ENCODE measurements at places on chromosomes 4 and X.

DNA sequence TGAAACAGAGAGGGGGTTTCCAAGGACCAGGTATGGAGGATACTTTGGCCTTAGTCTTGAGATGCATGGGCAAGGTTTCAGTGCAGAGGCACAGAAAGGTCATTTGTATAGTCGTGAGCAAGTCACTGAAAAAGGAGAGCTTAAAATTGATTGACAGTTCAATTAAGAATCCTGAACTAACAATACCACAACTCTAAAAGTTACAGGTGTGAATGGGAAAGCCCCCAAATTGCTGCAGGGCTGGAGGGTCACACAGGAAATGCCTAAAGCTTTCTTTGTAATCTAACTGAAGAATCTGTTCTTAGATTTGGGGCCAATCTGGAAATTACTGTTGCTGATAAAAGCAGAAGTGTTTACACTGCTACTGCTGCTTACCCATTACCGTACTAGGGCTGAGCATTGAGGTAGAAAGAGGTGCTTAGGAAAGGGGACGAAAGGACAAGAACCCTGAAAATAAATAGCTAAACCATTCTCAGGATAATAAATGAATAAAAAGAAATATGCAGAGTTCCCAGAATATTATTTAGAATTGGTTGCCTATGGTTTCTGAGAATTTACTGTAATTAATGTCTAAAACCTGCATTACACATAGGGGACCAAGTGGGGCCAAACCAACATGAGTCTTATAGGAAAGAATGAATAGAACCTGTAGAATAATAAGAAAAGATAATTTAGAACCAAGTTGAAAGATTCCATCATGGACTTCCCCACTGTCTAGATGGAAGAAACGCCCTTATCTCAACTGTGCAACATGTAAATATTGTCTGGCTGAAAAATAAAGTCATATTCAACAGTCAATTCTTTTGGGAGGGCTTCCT, 91.9 kb upstream of the PPP1R2C start:
- DNase-seq = no peak

DNA sequence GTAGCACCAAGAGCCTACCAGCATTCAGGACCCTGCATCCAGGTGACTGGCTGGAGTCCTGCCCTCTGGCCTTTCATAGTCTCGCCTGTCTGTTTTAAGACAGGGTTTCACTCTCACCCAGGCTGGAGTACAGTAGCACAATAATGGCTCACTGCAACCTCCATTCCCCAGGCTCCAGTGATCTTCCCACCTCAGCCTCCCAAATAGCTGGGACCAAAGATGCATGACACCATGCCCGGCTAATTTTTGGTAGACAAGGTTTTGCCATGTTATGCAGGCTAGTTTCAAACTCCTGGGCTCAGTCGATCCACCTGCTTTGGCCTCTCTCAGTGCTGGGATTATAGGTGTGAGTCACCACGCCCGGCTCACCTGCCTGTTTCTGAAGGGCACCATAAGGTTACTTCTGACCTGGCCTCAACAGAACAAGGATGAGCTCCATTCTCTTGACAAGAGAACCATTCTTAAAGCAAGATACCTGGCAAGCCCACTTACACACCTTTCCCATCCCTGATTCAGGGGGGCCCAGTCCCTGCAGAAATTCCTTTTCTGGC, 6.7 kb downstream of the RPS4X start:
- no peak for DNase-seq

DNA sequence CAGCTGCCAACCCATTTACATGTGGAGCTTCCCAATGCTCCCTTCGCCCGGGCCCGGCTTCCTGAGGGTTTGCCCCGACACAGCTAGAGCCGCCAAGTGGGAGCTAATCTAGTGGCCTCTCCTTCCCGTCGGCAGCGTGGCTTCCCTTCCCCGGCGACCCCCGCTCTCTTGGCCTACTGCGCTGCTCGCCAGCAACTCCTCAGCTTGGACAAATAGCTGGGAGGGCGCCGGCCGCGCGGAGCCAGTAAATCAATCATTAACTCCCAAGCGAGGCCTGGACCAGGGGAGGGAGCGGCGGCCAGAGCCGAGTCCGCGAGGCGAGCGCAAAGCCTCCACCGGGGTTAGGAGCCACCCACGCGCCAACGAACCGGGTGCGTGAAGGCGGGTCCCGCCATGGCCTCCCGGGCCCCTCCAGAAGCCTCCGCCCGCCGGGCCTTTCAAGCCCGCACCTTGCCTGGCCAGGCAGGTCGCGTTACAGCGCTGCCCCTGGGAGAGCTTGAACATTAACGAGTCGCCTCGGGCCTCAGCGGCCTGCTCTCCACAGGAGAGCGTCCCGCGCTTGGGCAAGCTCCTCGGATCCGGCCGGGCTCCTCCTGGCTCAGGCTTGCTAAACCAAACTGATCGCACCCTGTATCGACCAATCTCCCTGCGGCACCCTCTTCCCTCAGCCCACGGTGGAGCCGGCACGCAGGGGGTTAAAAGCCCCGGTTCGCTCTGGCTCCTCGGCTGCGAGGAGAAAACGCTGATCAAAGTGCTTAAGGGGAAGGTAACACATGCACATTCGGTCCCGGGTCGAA, 10.6 kb upstream of the BCOR start:
- no peak for DNase-seq

DNA sequence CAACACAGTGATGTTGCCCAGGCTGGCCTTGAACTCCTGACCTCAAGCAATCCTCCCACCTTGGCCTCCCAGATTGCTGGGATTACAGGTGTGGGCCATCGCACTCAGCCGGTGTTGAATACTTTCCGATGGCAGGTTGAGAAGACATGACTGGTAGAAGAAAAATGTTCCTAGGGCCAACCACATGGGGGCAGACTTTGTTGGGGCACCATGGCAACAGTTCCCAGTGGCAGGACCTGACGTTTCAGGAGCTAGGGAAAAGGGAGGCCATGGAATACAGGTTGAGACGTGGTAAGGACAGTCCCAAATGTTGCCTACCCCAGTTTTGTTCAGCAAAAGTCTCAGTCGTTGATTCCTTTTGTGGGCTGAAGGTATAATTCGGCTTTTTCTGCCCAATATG, 134.6 kb downstream of the ASMT start:
- no peak for DNase-seq

DNA sequence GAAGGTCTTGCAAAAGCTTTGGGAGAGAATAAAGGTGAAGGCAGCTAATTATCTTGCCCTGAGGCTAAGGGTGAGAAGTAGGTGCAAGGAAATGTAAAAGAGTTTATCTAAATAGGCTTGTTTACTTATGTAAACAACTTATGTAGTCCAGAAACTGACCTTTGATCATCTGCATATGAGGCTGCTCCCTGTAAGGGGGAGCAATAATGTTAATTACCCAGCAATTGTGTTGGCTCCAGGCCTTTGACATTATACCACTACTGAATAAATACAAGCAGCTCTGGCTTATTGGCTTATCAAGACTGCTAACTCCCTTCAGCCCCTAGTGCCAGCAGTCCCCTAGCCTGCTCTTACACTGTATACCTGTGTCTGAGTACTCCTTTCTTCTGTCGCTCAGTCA, 303.7 kb upstream of the GNPDA2 start:
- DNase-seq = no peak

GRCh38 chr4:126081336-126081735, 766.6 kb downstream of the FAT4 start:
- no peak for DNase-seq

DNA sequence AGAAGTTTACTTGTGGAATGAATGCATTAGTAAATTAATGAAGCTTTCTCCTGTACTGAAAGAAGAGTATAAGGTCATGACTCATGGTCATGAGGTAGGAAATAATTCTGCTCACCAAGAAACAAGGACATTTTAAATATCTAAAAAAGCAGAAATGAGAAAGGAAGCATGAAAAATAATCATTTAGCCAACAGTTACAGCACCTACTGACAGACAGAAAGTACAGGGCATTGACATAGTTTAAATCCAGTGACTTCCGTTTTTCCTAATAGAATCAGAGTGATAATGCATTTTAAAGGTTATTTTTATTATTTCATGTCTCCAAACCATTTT, 30.5 kb upstream of the ACSL1 start:
- no peak for DNase-seq

GRCh38 chrX:17355976-17356375, 19.0 kb upstream of the NHS start:
- DNase-seq = no peak

DNA sequence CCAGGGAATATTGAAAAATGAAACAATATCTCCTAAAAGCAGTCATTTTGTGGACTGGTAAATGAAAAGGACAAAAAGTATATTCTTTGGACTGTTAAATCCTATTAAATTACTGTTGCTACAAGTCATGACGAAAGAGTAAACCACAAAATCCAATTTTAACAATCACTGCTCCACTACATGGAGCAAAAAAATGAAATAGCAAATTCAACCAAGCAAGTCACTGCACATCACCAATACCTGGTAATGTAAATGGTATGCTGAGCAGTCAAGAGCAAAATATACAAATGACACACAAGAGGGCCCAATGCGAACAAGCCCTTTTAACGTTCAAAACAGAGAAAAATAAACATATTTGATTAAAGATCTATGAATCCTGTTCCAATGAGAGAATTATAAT, 126.2 kb downstream of the KLHL13 start:
- DNase-seq = no peak

DNA sequence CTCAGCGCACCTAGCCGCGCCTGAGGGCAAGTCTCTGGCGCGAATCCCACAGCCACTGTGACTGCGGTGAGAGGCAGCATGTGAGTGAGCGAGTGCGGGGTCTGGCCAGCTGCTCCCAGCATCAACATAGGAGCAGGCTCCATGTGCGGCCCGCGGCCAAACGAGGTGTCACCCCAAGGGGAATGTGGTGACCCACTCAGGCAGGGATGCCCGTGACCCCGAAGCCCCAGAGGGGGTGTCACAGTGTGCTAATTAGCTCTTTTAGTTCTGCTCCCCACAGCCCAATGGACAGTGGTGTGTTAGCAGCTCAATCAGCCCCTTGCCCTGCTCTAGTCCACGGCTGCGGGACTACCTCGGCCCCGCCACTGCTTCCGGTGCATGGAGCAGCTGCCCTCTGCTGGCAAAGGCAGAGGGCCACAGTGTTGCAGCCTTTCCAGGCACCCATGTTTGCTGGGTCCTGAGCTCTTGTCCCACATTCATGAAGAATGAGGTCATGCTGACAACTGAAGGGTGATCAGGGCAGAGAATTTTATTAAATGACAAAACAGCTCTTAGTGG, 61.4 kb downstream of the AGA start:
- DNase-seq = no peak

DNA sequence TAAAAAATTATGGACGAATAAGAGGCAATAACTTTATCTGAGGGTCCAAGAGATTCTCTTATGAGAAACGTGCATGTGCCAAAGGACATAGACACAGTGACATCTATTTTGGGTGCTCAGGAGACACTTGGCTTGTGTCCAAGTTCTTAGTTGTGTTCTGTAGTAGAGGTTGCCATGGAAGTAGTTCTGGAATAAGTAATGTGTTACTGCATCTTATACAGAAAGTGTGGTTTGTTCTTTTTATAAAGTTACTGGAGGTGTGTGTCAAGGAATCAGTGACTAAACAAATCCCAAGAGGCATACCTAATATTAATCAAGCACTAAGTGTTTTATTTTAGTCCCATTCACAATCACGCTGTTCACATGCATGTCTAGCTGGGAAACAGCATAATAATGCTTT, 305.7 kb downstream of the ARHGAP24 start:
- no peak for DNase-seq

DNA sequence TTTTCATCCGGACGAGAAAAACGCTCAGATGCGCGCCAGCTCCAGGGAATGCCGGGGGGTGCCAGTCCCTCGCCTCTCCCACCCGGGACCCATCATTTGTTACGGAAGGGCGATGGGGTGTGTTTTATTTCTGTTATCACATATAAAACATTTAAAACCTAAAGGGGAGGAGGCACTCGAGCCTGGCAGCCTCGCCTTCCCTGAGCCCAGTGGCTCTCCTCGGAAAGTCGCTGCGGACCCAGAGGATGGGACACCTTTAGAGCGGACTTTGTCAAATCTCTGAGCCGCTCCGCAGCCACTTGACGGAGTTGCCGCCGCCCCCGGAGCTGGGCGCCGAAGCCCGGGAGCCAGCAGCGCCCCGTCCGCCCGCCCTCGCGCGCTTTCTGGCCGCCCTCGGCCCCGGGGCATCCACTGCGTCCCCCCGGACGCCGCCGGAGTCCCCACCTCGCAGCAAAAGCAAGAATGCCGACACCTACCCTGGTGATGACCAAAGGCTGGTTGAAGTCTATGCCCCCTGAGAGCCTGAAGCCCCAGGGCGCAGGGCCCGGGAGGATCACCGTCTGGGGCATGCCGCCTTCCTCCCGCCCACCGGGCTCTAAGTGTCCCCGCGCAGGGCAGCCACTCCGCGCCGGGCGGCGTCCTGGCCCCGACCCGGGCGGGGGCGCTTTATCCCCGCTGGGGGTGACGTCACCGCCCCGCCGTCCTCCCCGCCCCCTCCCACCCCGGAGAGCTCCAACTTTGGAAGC, at the start of gene PDLIM3:
Gene PDLIM3, minus strand, starts transcription at position 642 of the 746 bp plus-strand sequence. Its CDS starts 73 bp downstream, at position 569.
- no peak for DNase-seq

- no peak for DNase-seq
These were observed 3.5 kb downstream of the CCDC22 start for GRCh38 chrX:49238735-49239134.

DNA sequence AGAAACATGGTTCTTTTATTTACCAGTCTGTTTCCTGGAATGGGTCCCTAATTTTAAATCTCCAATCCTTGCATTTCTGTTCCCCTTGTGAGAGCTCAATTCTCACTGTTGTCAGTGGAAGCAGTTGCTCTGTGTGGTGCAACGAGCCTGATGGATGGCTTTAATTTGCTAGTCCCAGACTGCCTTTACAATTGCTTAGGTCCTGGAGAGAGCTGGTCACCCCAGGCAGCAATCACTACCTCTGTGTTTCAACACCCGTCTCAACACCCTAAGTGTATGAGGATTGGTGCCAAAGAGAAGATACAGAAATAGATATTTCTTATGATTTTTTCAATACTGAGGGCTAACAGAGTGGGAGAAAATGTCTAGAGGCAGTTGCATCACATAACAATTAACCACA, 873.8 kb downstream of the GLUD2 start:
- DNase-seq = no peak

GRCh38 chr4:2247128-2248043, 5.5 kb upstream of the HAUS3 start:
- no peak for DNase-seq

DNA sequence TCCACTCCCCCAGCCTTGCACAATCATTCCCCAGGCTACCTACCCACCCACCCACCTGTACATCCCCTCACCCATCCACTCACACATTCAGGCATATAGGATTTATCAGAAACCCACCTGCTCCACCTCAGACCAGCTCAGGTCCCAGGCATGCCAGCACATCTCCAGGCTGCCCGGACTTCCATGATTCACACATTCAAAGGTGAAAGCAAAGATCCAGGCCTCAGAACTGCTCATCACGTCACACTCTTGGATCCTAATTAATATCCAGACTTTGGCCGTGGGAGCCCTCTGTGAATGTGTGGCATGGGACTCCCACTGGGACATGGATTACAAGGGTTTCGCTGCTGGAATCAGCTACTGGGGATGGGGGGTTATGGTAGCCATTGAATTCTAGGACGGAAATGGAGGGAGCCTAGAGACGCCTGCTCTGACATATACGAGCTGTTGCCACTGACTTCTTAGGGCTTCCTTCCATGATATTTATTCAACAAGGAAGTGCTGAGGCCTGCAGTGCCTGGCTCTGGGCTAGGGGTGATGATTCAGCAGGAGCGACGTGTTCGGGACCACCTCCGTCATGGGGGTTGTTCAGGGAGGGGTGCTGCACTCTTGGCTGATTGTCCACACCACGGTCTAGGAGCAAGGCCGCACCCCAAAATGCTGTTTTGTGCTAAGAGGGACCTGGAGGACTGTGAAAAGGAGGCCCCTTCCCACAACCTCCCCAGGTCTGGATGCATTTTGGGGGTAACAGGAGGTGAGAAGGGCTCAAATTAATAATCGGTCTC, 56.9 kb upstream of the ADRA2C start:
- DNase-seq = no peak
